ENCODE measurements at places on chromosomes 6 and 20.

GRCh38 chr6:37695273-37695672, 2.4 kb downstream of the MDGA1 start:
- no peak for DNase-seq

GRCh38 chr6:134531188-134531551, 213.3 kb upstream of the SGK1 start:
- DNase-seq: no peak

DNA sequence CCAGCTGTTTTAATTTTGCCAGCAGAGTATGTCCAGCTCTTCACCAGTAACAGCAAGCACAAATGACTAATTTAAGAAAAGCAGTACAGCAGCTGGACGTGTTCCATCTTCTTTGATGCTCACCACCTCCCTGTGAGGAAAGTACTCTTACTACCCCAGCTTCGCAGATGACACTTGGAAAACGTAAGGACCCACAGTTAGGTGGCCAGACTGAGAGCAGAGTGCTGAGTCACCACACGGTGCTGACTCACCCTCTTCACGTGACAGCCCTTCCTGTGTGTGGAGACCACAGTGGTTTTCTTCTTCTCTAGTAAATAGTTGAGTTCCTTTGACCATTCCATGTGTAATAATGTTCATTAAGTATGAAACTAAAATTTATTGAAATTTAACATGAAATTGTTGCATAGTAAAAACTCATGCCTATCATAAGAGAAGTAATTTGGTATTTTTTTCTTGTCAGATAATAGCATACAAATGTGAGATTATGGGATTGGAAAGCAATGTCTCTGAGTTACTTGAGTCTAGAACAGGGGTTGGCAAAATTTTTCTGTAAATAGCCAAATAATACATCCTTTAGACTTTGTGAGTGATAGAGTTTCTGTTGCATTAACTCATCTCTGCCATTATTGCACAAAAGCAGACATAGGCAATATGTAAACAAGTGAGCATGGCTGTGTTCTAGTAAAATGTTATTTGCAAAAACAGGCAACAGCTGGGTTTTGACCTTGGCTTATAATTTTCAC, 76.6 kb downstream of the SLX4IP start:
- DNase-seq: peak; percentile 96

- no peak for DNase-seq
Observed at GRCh38 chr6:35072051-35072697, 69.0 kb downstream of the TCP11 start.

GRCh38 chr20:2451939-2452732, 18.5 kb downstream of the SNRPB start:
- no peak for DNase-seq

DNA sequence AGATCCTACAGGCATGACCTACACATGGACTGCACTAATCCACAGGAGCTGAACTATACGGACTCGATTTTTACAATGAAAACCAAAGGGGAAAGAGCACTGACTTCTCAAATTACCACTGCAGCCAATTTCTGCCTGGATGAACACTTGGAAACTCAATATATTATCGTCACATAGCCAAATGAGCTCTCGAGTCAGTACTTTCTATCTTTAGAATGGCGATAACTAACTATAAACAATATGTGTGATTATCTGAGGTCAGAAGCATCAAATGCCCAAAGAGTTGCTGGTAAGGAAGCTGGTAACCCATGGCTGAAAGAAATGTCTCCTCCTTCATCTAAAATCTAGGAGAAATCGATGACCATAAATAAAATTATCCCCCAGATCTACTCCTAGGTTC, 86.7 kb downstream of the KIF16B start:
- DNase-seq: no peak

GRCh38 chr6:5053038-5053437, 32.1 kb upstream of the PPP1R3G start:
- DNase-seq: no peak

GRCh38 chr20:31914170-31914569, 37.7 kb downstream of the PDRG1 start:
- DNase-seq: no peak

DNA sequence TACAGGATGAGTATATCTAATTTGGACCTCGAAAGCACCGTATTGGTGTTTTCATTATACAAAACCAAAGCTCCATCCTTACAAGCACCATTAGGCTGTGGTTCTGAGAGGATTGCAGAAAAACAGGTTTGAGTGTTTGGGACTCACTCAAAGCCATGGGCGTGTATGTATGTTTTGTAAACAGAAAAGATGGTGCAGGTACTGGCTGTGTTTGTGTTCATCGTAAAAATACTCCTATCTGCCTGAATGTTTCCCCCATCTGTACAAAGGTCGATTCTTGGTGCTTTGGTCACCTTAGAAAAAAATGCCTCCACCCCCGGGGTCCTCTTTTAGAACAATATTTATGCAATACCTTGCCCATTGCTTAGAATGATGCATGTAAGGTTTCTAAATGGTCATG, 286.6 kb downstream of the TSHZ2 start:
- DNase-seq: no peak

GRCh38 chr6:155894758-155895157, 439.1 kb upstream of the NOX3 start:
- DNase-seq: no peak

- no peak for DNase-seq
Observed at GRCh38 chr6:125732398-125732797, 17.0 kb upstream of the HEY2 start.

GRCh38 chr6:126628125-126628524, 288.2 kb downstream of the CENPW start:
- no peak for DNase-seq

- no peak for DNase-seq
Observed at GRCh38 chr6:117498159-117498558, 15.7 kb downstream of the DCBLD1 start.

GRCh38 chr6:54910921-54911320, 64.3 kb downstream of the FAM83B start:
- no peak for DNase-seq

DNA sequence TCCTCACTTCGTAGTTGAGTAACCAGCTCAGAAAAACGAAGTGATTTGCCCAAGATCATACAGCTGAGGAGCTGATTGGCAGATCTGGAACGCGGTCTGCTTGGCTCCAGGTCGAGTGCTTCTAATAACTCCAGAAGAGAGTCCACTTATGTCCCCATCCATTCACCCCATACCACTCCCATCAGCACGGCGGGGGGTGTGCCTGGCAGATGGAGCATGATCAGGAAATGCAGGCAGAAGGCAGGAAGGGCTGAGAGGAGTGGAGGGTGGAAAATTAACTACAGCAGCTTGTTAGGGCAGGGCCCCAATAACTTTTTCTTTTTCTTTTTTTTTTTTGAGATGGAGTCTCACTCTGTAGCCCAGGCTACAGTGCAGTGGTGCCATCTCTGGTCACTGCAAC, 15.0 kb downstream of the FITM2 start:
- no peak for DNase-seq

GRCh38 chr20:57060407-57061050, 205.9 kb downstream of the BMP7 start:
- no peak for DNase-seq

DNA sequence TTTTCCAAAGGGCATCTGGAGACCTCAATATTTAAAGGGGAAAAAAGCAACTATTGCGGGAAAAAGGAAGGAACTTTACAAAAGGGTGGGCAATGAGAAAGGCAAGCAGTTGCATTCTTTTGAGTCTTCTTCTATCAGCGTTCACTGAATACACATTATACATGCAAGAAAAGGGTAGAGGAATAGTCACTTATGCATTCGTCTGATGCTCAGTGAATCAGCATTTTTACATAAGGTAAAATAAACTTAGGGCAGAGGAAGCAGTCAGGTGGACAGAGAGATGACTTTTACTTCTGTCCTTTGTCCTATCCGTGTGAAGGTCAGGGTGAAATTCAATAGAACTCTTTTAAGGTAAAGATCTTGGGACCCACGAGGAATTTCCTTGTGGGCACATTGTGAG, 49.3 kb downstream of the PRND start:
- no peak for DNase-seq

- DNase-seq: no peak
Observed at GRCh38 chr20:52972965-52973819, 1.0 kb downstream of the TSHZ2 start.

DNA sequence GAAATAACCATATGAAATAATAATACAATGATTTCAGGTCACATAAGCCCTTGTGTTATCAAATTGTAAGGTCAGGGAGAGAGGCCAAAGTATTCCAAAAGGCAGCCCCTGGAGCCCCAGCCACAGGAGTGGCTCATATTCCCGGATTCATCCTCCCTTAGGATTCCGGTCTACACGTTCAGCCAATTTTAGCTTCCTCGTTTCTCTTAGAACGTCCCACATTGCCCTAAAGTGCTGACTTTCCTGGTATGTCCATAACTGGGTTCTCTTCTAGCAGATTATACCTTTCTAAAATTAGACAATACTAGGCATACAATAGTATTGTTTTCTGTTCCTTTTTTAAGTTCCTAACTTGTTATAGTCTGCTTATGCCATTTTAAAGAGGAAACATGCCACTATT, 192.7 kb upstream of the NOX3 start:
- DNase-seq: no peak

DNA sequence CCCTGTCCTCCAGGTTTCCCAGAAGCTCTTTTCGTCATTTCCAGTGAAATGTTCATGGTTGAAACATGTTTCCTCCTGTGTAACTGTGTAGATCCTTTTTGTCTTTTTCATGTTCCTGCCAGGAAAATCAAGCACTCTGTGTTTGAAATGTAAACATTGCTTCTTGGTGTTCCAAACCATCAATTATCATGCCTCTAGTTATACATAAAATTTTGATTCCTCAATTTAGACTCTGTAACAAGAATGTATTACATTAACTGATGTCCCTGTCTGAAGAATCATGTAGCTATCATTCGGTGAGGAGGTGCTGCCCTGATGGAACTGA, 546.3 kb upstream of the CITED2 start:
- no peak for DNase-seq

- no peak for DNase-seq
Observed at GRCh38 chr6:37260444-37260843, 2.5 kb upstream of the TMEM217 start.

GRCh38 chr6:154125421-154125820, 86.4 kb downstream of the OPRM1 start:
- DNase-seq: no peak

- no peak for DNase-seq
Observed at GRCh38 chr20:10665027-10665561, 8.7 kb downstream of the JAG1 start.

DNA sequence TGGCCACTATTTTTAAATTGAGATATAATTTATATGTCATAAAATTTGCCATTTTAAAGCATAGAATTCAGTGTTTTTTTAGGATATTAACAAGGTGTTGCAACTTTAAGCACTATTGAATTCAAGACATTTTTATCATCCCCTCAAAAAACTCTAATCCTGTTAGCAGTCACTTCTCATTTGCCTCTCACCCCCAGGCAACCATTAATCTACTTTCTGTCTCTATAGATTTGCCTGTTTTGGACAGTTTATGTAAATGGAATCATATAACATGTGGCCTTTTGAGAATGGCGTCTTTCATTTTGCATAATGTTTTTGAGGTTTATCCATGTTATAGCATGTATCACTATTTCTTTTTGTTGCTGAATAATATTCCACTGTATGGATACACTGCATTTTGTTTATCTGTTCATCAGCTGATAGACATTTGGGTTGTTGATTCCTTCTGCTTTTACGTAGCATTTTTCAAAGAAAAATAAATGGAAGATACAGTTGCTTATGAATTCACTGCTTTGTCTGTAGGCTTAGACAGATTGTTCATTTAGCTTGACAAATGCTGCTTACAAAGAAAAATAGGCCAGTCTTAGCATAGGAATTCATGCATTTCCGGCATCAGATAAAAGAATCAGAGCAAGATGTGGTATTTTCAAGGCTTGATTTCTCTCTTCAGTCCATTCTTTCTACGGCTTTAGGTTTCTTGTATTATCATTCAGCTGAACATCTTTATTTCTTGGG, 52.9 kb downstream of the STK4 start:
- DNase-seq: no peak

- DNase-seq: no peak
Observed at GRCh38 chr20:64044484-64045247, 4.8 kb downstream of the SOX18 start.

DNA sequence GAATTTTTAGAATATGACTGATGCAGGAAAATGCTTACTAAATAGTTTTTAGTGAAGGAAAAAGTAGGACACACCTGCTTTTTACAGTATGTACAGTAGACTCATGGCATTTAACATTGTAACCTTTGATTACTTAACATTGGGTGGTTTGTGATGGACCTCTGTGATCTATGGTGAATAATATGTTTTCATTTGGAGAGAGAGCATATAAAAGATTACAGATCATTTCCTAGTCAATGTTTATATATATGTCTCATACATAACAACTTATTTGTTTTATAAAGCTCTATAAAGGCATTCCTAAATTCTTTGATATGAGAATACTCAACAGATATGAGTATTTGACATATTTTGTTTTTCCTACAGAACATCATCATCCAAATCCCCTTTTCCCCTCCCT, 129.3 kb upstream of the PDE7B start:
- no peak for DNase-seq

DNA sequence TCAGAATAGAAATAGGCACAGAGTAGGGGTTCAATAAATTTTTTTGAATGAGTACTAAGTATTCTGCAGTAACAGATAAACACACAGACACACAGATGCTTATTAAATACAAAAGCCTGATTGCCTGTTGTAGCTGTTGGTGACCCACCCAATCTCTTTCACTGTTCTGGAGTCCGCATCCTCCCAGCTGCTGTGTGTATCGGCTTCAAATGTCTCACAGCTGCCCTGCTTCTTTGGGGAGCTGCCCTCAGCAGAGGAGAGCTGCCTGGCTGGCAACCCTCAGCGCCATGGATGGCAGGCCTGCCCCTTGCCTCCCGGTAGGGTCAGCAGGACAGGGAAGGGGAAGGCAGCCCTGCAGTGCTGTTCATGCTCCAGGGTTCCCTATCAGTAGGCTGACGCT, 85.9 kb upstream of the PRND start:
- DNase-seq: no peak

DNA sequence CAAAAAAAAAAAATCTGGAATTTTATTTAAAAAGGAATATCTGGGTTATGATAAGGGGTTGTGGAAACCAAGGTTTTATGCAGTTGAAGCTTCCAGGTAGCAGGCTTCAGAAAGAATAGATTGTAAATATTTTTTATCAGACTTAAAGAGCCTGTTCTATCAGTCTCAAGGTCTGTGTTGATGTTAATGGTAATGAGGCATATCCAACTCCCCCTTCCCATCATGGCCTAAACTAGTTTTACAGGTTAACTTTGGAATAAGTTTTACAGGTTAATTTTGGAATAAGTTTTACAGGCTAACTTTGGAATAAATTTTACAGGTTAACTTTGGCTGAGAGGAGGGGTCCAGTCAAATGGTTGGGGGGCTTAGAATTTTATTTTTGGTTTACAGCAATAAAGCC, 92.4 kb downstream of the CD24 start:
- no peak for DNase-seq

DNA sequence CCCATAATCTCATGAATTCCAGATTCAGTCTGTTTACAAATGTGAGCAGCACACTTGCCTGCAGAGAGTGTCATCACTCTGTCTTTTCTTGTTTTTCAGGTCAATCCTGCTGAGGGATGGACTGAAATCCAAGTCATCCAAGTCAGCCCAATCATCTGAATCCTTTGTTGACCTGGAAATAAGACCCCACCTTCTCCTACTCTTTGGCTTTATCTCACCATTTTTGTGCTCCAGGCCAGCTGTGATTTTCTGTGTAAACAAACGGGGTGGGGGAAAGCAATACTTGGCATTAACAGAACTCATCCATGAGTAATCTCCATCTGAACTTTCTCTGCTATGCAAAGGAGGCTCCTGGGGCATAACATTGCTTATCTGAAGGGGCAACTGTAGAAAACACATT, 16.9 kb upstream of the GSTA4 start:
- no peak for DNase-seq

- DNase-seq: no peak
Observed at GRCh38 chr6:42688281-42688680, 34.1 kb downstream of the PRPH2 start.

Measured in non-pigmented ciliary epithelial cell (primary cell).